ENCODE measurements at places on chromosomes 12 and 14. TPM values are rescaled to one million over a fixed set of nuclear protein-coding genes. Genes with fewer than 3 reads are reported as not detected.

BRI3BP gene
- 25.8 TPM for total RNA-seq

SGPP1 gene
- total RNA-seq: 16.5 TPM

- DNase-seq: no peak
Measured at GRCh38 chr12:50971946-50972345, 19.6 kb downstream of the HIGD1C start.

DNA sequence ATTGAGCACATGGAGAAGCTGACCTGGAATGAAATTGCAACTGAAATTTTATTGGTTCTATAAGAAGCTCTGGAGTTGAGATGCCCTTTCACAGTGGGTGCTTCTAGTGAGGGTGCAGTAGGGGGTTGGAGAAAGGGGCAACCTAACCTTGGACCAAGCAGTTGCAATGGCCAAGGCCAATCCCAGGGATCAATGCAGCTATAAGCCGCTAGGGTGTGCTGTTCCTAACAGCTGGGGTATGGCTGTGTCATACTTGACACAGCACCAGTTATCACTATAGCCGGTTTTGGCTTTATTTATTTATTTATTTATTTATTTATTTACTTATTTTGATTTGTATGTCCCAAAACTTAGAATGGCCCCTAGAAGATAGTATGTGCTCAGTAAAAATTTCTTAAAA lies 505.9 kb downstream of the FLRT2 start:
- no peak for DNase-seq

DNA sequence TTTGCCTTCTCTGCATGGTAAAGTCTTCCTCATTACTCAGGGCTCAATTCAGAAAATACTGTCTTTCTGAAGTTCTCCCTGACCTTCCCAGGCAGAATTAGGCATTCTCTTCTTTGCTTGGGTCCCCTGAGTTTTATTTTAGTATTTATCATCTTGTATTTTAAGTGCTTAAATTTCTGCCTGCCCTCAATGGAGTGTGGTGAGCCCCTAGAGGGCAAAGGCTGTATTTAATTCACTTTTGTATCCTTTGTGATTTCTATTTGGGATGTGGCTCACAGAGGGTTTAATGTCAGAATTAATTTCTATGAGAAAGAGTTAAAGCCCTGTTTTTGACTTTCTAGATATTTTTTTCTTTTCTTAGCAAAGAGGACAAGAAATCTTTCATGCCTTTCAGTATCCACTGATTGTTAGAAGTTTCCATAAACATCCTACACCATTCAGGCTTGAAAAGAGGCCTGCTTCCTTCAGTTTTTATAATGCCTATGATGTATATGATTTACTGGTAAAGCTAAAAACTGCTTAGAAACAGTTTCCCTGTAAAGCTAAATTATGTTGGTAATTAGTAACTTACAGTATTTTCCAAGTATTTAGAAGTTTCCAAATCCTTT lies 55.6 kb upstream of the PTPRB start:
- no peak for DNase-seq

- no peak for DNase-seq
Measured at GRCh38 chr12:63814146-63814772, 30.2 kb upstream of the SRGAP1 start.

DNA sequence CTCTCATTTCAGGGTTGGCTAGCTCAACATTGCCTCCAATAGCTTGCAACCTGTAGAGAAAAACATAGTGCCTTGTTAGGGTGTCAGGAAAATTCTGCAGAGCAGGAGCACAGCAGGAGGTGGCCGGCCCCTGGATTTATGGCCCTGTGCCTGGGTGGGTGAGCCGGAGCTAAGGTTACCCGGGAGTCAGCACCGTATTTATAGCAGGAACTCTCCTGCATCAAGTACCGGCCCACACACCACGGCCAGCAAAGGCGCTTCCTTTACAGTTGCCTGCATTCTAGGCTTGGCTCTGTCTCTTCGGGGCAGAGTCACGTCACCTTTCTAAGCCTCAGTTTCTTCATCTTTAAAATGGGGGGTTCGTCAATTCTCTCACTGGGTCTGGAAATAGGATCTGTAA lies 52.8 kb upstream of the EML1 start:
- no peak for DNase-seq

GRCh38 chr12:124031058-124031457 lies 58.0 kb downstream of the ZNF664 start:
- DNase-seq: no peak

DNA sequence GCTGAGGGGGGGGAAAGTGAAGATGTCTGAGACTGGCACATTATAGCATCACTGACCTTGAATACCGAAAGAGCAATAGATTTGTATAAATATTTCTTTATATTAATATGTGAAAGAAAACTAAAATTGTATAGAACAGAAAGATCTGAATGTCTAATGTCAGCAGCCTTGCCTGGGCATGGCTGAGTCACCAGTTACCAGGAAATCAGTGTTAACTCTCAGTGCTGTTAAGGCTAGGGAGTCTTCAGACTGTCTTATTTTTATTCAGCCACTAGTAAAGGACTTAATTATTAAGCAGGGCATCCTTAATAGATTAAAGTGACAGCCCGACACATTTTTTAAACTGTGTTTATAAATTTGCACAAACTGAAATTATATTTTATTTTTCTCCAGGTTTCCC lies 122.9 kb upstream of the AEBP2 start:
- DNase-seq: no peak
